ENCODE measurements at places on chromosomes 2 and 18.

DNA sequence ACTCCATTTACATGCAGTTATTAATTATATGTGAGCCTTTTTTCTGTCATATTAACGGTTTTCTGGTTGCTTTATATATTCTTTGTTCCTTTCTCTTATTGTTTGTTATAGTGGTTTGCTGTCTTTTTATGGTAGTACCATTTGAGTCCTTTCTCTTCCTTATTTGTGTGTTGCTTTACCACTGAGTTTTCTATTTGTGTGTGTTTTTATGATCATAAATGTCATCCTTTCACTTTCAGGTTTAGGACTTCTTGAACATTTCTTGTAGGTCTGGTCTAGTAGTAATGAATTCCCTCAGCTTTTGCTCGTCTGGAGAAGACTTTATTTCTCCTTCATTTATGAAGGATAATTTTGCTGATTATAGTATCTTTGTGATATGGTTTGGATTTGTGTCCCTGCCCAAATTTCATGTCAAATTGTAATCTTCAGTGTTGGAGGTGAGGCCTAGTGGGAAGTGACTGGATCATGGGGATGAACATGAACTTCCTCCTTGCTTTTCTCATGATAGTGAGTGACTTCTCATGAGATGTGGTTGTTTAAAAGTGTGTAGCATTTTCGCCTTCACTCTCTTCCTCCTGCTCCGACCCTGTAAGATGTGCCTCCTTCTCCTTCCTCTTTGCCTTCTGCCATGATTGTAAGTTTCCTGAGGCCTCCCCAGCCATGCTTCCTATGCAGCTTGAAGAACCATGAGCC lies 11.5 kb downstream of the GCC2 start:
- H3K4me1 ChIP-seq = peaks cover 3% of the 10 kb centered on the region
- no peaks in the 10 kb centered on the region for H3K27me3 ChIP-seq
- peaks cover 73% of the 10 kb centered on the region for H3K36me3 ChIP-seq
- DNase-seq = no peak
- no peak overlapping the region for H3K4me3 ChIP-seq

- no peaks in the 10 kb centered on the region for H3K36me3 ChIP-seq
- H3K27me3 ChIP-seq = no peaks in the 10 kb centered on the region
- no peak overlapping the region for H3K4me3 ChIP-seq
Measured at GRCh38 chr2:63814114-63814513, 27.6 kb upstream of the UGP2 start.

DNA sequence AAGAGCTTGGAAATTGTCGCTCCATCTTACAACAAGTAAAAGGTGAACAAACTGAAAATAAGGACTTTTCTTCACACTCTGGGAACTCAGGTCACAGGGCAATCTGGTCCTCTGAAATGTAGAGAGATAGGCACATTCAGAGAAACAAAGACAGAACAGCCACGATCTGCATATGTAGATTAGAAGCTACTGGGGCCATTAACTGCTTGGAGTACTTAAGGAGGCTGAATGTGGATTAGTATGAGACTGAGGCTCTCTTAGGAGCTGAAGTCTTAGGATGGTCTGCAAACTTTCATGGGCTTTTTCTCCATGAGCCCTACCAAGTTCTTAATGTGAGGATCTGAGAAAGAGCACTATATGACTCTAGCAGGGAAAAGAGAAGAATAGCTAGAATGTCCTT lies 265.3 kb upstream of the NXPH2 start:
- no peaks in the 10 kb centered on the region for H3K27me3 ChIP-seq
- H3K36me3 ChIP-seq = no peaks in the 10 kb centered on the region
- no peak overlapping the region for H3K27ac ChIP-seq
- H3K4me3 ChIP-seq = no peak overlapping the region

GRCh38 chr2:216789081-216789480 lies 70.8 kb downstream of the TNP1 start:
- no peak for DNase-seq
- H3K27ac ChIP-seq = no peak overlapping the region
- H3K4me1 ChIP-seq = peaks cover 38% of the 10 kb centered on the region
- H3K4me3 ChIP-seq = no peak overlapping the region
- H3K36me3 ChIP-seq = no peaks in the 10 kb centered on the region
- no peaks in the 10 kb centered on the region for H3K27me3 ChIP-seq

DNA sequence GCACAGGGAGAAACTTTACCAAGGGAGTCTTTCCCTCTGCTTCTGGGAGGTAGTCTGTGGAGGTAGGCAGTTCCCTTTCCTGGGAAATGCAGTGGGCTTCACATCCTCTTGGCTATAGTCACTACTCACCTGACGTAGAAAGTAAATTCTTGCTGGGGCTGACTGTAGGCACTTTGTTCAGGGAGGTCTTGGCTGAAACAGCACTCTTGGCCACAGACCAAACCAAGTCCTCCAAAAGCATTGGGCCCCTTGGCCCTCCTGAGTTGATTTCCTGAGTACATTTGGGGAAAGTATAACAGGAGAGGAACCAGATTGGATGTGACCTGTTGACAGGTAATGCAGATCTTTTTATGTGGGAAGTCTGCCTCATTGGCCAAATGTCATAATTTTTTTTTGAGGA lies 108.9 kb downstream of the MGAT5 start:
- H3K27me3 ChIP-seq = no peaks in the 10 kb centered on the region
- H3K36me3 ChIP-seq = no peaks in the 10 kb centered on the region
- no peak overlapping the region for H3K27ac ChIP-seq
- H3K4me3 ChIP-seq = no peak overlapping the region
- no peaks in the 10 kb centered on the region for H3K4me1 ChIP-seq
- no peak for DNase-seq

GRCh38 chr2:105868060-105868459 lies 123.3 kb downstream of the NCK2 start:
- H3K4me1 ChIP-seq = peaks cover 38% of the 10 kb centered on the region
- peaks cover 5% of the 10 kb centered on the region for H3K36me3 ChIP-seq
- DNase-seq = no peak
- H3K27me3 ChIP-seq = no peaks in the 10 kb centered on the region
- peak overlapping the region; percentile 89 for H3K27ac ChIP-seq
- no peak overlapping the region for H3K4me3 ChIP-seq

- DNase-seq = no peak
- H3K27ac ChIP-seq = no peak overlapping the region
- peaks cover 17% of the 10 kb centered on the region for H3K4me1 ChIP-seq
Measured at GRCh38 chr2:169291517-169291916, 70.8 kb downstream of the LRP2 start.

- no peaks in the 10 kb centered on the region for H3K27me3 ChIP-seq
- no peak overlapping the region for H3K4me3 ChIP-seq
- no peak overlapping the region for H3K27ac ChIP-seq
- H3K36me3 ChIP-seq = no peaks in the 10 kb centered on the region
- no peak for DNase-seq
Measured at GRCh38 chr2:211877061-211877460, 661.5 kb downstream of the ERBB4 start.

GRCh38 chr2:99821572-99821971 lies 320.8 kb downstream of the AFF3 start:
- H3K27me3 ChIP-seq = no peaks in the 10 kb centered on the region
- DNase-seq = no peak
- H3K4me1 ChIP-seq = peaks cover 42% of the 10 kb centered on the region
- peaks cover 9% of the 10 kb centered on the region for H3K36me3 ChIP-seq
- peak overlapping the region; percentile 5 for H3K27ac ChIP-seq
- H3K4me3 ChIP-seq = peak overlapping the region; percentile 9

DNA sequence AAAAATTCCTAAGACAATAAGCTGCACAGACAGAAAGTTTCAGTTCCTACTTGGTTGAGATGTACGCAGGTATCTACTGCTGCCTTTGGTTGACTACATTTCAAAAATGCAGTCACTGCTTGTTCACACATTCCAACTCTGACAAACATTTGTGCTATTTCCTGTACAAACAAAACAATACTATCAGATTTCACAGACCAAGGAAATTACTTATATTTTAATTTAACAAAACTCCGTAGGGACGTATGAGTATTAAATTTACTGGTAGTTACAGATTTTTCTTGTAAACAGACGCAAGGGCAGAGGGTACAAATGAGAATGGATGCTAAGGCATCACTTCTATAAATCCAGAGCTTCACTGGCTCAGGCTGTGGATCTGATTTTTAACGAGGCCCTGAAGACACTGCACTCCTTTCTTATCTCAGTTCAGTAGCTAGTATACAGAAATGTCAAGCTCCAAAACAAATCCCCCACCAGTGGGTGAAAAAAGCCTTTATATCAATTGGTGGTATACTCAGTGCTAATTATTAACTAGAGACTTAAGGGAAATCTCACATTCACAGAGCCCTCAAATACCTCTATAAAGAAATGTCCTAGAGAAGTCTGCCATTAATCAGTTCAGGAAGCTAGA lies 31.7 kb upstream of the TTC32 start:
- no peaks in the 10 kb centered on the region for H3K27me3 ChIP-seq
- peaks cover 22% of the 10 kb centered on the region for H3K36me3 ChIP-seq
- DNase-seq = no peak
- no peak overlapping the region for H3K27ac ChIP-seq
- H3K4me3 ChIP-seq = no peak overlapping the region

DNA sequence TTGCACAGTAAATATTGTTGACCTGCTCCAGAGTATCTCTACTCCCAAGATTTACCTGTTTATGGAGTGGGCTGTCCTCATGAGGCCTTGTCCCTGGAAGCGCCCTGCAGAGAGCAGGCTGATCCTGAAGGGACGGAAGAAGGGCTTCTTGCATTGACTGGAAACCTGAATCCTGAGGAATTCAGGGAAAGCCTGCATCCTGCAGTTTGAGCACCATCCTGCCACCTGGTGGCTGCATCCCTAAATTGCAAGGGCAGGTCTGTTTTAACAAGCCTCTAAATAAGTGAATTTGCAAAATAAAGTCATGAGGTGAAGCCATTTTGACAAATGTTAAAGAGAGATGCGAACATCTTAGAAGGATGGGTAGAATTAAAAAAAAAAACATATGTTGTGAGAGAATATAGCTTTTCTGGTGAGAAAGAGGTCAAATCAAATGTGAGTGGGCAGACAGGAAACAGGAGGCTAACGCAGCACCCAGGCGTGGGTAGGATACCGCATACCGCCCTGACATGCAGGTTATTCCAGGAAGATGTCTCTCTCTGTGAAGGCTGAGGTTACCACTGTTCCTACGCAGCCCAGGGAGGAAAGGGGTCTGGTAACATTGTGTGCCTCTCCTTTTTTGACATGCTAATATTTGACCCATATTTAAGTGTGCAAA lies 754.9 kb downstream of the RNF144A start:
- peaks cover 10% of the 10 kb centered on the region for H3K4me1 ChIP-seq
- no peak overlapping the region for H3K4me3 ChIP-seq
- H3K27me3 ChIP-seq = no peaks in the 10 kb centered on the region
- DNase-seq = peak; percentile 68
- peaks cover 12% of the 10 kb centered on the region for H3K36me3 ChIP-seq

GRCh38 chr2:71133603-71134002 lies 3.2 kb downstream of the MPHOSPH10 start:
- H3K36me3 ChIP-seq = peaks cover 2% of the 10 kb centered on the region
- no peak overlapping the region for H3K27ac ChIP-seq
- H3K27me3 ChIP-seq = no peaks in the 10 kb centered on the region
- DNase-seq = no peak
- peaks cover 10% of the 10 kb centered on the region for H3K4me1 ChIP-seq
